Activated T-helper 1 cell treated with Interleukin-2 at 50 U/mL for 16 hours (primary cell): ENCODE measurements at places on chromosomes 3 and 15.
A peak's percentile ranks its signal among the peaks of the same experiment; 100 is the strongest.

- no peak for DNase-seq
Observed at GRCh38 chr3:160665784-160666526, 11.0 kb upstream of the ARL14 start.

DNA sequence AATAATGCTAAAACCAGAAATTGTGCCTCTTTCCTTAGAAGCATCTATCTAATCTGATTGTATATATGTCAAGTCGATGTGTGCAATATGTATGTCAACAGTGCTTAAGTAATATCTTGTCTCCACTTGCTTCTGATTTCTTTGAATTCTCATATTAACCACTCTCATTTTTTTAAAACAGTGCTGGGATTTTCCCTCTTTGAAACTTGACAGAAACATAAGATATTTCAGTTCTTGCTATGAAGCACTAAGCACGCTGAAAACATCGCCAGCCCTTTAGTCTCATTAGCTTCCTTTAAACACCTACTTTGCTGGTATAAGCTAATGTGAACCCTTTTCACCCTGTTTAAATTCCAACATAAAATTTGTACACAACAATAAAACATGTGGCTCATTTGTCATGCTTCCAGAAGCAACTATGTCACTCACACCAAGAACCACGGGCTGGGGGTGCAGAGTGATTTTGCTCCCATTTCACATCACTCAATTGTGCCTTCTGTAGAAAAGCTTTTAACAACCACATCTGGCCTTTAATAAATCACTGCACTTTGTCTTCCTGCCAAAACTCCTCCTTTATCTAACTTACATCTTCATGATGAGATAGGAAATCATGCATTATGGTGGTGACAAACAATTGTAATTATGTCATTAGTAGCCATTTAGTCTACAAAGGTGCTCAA is 185.2 kb downstream of the FOXP1 start:
- no peak for DNase-seq

- DNase-seq, result no peak
Observed at GRCh38 chr15:39180483-39180933, 400.4 kb upstream of the THBS1 start.

DNA sequence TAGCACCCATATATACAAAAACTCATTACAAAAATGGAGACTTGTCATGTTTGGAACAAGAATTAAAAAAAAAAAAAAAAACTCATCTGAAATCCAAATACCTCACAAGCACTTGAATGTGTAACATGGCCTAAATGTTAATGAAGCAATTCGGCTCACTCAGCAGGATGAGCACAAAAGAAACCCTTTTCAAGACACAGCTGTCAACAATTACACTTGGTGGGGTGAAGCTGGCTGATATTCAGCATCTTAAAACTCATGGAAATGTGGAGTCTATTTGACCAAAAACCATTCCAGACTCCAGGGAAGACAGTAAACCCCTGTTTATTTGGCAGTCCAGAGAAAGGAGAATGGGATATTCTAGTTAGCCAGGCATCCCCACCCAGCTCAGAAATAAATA is 205.4 kb upstream of the TSC22D2 start:
- DNase-seq, result no peak

- DNase-seq, result no peak
Observed at GRCh38 chr15:64634576-64635498, 140.6 kb downstream of the RBPMS2 start.

DNA sequence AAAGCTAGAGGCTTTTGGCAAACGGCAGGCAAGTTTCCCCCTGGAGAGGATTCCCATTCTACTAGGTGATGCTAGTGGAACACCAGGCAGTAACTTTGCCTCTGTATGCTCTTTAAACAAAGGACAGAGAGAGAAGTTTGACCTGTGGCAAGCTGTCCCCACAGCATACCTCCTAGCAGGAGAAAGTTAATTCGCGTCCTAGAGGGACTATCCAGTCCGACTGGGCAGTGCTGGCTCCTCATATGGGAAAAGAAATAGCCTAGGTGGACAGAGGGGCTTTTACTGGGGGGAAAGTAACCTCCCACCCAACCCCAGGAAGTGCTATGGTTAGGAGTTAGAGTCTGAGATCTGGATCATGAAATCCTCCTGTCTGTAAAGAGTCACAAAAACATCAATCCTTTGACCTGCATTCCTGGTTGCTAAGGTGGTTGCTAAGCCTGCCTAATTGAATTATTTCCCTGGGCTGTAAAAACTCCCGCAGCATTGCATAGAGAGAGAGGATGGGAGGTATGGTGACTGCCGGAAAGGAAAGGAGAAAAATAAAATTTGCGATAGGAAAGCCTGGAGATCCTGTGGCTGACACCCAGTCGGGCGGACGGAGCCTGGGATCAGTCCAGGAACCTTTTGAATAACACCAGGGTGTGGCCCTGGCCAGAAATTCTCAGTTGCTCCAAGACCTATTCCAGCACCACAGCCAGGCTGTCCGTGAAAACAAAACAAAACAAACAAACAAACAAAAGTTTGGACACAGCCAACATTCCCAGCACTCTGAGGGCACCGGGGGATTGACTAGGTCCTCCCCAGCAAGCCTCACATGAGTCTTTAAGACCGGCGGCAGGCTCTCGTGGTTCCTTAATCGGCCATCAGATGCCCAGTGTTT is 67.7 kb upstream of the ATP11B start:
- DNase-seq, result no peak

GRCh38 chr3:195580744-195581443 is 2.8 kb downstream of the APOD start:
- no peak for DNase-seq

- DNase-seq, result no peak
Observed at GRCh38 chr3:117898722-117899522, 1135.7 kb downstream of the IGSF11 start.

GRCh38 chr3:87771337-87772192 is 287.2 kb downstream of the CGGBP1 start:
- peak; percentile 9 for DNase-seq

- DNase-seq, result no peak
Observed at GRCh38 chr15:76152197-76152596, 92.4 kb downstream of the TMEM266 start.

DNA sequence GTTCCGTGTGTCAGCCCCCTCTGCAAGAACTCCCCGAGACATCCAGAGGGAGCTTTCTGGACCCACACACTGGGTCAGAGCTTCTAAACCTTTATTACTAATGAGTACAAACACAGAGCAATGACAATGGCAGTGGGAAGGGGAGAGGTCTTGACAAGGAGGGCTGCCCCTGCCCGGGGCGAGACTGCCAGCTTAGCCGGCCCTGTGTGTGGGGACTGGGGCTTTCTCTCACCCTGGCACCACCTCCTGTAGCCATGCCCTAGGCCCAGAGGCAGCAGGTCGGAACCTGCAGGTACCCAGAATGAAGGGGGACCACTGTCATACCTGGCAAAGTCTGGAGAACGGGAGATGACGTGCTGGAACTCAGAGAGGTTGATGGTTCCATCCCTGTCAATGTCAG is 3.1 kb downstream of the CIB1 start:
- DNase-seq, result no peak

DNA sequence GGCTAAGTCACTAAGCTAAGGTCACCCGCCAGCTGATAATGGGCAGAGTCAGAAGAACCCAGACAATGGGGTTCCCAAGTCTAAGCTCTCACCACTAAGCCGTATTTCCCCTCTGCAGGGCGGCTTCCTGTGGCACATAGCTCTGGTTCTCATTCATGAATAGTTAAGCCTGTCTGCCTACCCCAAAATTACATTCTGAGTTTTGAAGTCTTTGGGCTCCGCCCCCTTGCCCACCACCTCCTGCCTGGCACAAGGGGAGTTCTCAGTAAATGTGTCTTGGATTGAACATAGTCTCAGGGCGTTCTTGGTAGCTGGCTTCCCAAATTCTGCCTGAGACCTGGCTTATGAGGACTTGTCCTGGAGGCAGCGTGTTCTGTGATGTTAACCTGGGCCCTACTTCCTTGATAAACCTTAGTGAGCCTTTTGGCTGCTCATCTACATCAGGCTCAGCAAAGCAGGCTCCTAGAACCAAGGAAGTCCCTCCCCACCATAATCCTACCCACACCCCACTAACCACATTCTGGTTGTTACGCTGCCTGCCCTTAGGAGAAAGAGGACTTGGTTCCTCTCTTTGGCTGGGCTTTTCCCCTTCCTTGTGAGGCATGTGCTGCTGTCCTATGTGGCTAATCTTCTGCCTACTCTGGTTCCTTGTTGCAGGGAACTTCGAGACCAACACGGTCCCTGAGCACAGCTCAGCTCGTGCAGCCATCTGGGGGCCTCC is 54.9 kb downstream of the STARD5 start:
- no peak for DNase-seq

DNA sequence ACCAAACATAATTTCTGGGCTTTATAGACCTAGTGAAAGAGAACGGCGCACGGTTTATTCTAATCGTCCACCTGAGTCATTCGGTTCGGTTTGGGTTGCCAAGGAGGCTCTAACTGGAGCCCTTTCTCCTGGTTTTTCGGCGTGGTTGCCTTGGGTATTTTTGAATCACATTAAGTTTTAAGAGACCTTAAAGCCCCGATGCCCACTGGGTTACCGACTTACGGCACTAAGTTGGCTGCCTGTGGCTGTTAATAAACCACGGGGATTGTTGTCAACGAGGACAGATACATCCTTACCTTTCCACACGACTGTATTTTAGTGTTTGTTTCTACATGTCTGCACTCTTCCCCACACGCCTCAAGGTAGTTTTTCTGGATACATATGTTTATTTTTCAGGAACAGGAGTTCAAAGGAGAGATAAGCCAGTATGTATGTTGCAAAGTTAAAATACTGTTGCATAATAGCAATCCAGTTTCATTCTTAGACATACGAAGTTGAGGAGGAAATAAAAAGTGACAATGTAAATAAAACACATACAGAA is 1.2 kb upstream of the ANP32A start:
- no peak for DNase-seq

- DNase-seq, result no peak
Observed at GRCh38 chr3:56314842-56315241, 153.4 kb downstream of the ERC2 start.

- no peak for DNase-seq
Observed at GRCh38 chr3:9676785-9677184, 26.8 kb upstream of the CPNE9 start.

- DNase-seq, result no peak
Observed at GRCh38 chr3:47399531-47400270, 18.9 kb downstream of the PTPN23 start.

DNA sequence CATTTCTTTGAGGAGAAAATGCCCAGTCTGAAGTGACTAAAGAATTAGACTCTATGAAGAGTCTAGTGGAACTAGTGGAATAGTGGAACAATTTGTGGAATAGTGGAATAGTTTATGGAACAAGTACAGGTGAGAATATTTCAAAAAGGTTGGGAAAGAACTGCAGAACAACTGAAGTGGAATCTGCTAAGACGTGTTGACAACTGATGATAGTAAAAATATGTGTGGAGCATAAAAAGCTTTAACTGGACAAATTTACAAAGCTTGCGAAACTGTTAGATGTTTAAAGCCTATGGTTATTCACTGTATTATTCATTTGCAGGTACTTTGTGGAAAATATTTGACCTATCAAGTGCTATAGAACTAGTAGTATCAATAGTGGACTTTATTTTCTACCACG is 164.5 kb downstream of the ADAMTS9 start:
- no peak for DNase-seq

- no peak for DNase-seq
Observed at GRCh38 chr15:60423537-60423936, 25.8 kb upstream of the ANXA2 start.

DNA sequence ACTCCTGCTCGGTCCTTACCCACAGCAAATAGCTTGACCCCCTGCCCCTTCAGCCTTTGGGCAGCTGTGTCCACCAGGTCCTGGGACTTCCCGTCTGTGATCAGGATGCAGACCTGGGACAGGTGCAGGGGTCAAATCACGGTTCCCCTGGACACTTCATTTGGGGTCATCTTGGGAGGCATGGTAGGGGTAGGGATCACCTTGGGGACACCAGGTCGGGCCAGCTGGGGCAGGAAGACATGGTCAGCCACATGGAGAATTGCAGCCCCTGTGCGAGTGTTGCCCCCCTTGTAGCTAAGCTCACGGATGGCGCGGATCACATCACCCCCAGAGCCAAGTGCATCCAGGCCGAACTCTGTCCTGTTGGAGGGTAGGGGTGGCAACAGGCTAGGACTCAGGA is 1.8 kb downstream of the COL7A1 start:
- no peak for DNase-seq

- DNase-seq, result no peak
Observed at GRCh38 chr3:20683910-20684309, 497.9 kb upstream of the SGO1 start.

- DNase-seq, result no peak
Observed at GRCh38 chr3:6132684-6133432, 728.1 kb upstream of the GRM7 start.

GRCh38 chr3:176906046-176906905 is 291.0 kb downstream of the TBL1XR1 start:
- no peak for DNase-seq

DNA sequence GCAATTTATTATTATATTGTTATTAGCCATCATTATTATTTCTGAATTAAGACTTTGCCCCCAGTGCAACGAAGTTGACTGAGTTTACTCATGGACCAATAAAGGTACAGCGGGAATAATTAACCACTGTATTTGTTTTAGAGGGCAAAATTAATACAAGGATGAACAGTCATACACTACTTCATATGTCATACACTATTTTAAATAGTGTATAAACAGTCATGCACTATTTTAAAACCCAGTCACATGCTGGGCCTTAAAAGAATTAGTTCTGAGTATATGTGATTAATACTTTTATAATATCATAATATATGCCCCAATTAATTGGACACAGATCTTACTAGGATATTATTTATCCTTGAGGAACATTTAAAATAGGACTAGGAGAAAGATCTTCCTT is 125.3 kb upstream of the NANOGP8 start:
- DNase-seq, result no peak

DNA sequence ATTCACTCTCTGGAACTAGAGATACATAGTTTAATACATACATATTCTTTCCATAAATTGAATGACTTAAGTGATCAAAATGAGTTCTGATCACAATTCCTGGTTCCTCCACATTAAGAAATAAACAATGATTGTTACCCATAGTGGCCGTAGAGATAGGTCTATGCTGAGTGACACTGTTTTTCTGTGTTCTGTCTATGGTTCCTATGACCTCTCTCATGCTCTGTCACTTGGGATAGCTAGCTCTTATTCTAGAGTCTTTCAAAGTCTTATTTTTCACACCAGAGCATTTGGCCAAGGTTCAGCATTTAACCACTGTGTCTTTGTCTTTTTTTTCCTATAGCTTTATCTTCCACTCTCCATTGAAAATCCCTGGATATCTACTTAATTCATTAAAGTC is 132.4 kb downstream of the GOLGA6L6 start:
- no peak for DNase-seq

DNA sequence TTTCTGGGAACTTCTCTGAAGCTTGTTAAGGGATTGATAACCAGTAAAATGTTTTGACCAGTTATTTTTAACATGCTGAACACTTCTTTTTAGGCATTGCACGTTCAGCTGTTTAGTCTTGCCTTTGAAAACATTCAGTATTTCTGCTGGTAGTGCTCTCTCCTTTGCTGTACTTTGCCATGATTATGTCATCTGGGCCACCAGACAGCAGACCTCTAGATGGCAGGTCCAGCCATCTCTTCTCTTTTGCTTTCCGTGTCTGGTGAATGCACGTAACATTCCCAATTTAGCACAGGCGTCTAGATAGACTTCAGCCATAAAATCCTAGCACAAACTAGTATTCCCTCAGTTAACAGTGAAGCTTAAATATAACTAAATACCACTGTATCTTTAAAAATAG is 57.8 kb downstream of the RAB7A start:
- DNase-seq, result no peak

- no peak for DNase-seq
Observed at GRCh38 chr15:65423150-65423975, 616 bp upstream of the IGDCC4 start.
